MM.1S (cell line): ENCODE measurements at places on chromosomes 6 and 20.

DNA sequence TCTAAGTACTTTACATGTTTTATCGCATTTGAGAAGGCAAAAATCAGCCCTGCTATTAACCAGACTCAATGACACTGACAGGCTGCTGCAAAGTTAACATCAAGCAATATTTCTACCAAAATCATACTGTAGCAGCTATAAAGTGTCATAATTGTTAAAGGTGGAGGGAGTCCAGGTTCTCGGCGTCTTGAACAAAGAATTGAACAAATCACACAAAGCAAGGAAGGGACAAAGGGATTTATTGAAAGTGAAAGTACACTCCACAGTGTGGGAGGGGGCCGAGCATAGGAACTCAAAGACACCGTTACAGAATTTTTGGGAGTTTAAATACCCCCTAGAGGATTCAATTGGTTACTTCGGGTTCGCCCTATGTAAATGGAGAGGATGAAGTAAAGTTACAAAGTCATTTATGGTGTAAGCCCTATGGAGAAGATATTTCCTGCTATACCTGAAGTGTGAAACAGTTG lies 12.9 kb upstream of the ZNF391 start:
- no peaks in the 10 kb centered on the region for H3K4me1 ChIP-seq
- H3K27ac ChIP-seq = no peak overlapping the region
- H3K36me3 ChIP-seq = no peaks in the 10 kb centered on the region
- peak overlapping the region; percentile 66 for H3K4me3 ChIP-seq

GRCh38 chr20:45962031-45962755 lies 9.8 kb downstream of the ZNF335 start:
- H3K27ac ChIP-seq = no peak overlapping the region
- H3K36me3 ChIP-seq = peaks cover 3% of the 10 kb centered on the region
- no peak for DNase-seq
- H3K4me1 ChIP-seq = no peaks in the 10 kb centered on the region

GRCh38 chr6:162572240-162572639 lies 155.3 kb downstream of the PRKN start:
- H3K27ac ChIP-seq = no peak overlapping the region
- DNase-seq = no peak
- H3K36me3 ChIP-seq = no peaks in the 10 kb centered on the region
- no peak overlapping the region for H3K4me3 ChIP-seq

DNA sequence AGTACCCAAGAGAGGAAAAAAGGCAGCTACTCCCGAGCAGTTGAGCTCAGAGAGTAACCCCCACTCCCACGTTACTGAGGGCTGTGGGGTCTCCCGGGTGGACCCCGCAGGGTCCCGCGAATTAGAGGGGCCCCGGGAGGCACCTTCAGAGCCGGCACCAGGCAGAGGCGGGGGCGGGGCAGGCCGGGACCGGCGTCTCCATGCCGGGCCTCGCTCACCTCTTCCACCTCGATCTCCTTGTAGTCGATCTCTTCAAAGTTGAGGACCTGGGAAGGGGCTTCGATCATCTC lies 381 bp downstream of the MAP3K7 start:
- peak overlapping the region; percentile 97 for H3K27ac ChIP-seq
- H3K4me1 ChIP-seq = 0 out of 2 replicates have a peak, but pooled peaks cover 12% of the 10 kb centered on the region
- DNase-seq = peak; percentile 6
- H3K36me3 ChIP-seq = no peaks in the 10 kb centered on the region
- no peaks in the 10 kb centered on the region for H3K27me3 ChIP-seq
- H3K4me3 ChIP-seq = peak overlapping the region; percentile 89

DNA sequence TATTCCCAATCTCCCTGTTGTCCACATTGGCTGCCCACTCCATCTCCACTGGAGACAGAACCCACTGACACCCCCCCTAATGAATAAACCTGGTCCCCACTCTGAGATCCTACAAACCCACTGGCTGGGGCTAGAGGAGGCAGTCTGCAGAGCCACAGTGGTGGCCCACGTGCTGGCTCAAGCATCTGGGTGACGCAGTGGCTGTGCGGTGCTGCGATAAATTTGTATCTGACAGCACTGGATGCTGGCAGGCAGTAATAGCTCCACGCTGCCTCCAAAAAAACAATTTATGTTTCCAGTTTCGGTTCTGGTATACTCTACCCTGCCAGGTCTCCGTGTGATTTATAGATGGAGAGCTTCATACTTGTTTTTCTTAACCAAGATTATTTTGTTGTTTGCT lies 87.1 kb upstream of the SYNDIG1 start:
- no peaks in the 10 kb centered on the region for H3K27me3 ChIP-seq
- DNase-seq = no peak
- H3K4me3 ChIP-seq = no peak overlapping the region

DNA sequence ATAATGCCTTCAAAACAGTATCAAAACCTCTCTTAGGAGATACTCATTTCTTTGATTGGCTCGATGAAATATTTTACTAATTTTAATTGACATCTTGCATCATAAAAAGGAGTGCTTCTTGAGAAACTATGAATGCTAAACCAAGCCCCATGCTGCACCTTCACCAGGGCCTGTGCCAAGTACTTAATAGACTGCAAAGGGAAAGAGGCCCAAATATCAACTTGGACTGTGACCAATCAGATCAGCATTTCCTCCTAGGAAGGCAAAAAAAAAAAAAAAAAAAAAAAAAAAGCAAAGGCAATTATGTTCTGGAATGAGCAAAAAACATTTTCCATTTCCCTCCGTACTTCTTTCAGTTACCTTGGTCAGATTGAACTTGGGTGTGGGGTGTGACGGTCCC lies 253.0 kb upstream of the SOX4 start:
- H3K27ac ChIP-seq = no peak overlapping the region
- no peaks in the 10 kb centered on the region for H3K27me3 ChIP-seq
- no peak overlapping the region for H3K4me3 ChIP-seq
- no peaks in the 10 kb centered on the region for H3K36me3 ChIP-seq
- no peaks in the 10 kb centered on the region for H3K4me1 ChIP-seq
- no peak for DNase-seq

DNA sequence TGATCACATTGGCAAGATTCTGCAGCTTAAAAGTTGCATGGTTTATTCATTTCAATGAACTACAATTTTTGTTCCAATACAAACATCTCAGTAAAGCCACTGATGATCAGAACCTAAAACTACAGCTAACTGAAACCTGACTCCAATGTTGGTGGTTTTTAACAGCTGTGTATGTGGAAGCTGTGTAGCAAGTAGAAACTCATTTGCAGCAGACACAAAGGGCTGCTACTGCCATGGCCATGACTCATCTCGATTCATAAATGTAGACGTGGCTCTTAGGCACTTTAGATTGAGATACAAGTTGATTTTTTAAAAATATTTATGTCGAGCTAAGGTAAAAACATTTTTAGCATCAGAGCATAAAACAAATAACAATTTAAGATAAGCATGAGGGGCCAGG lies 19.5 kb upstream of the MAP3K4 start:
- DNase-seq = peak; percentile 75
- H3K27me3 ChIP-seq = no peaks in the 10 kb centered on the region
- H3K36me3 ChIP-seq = no peaks in the 10 kb centered on the region

GRCh38 chr6:94401311-94401710 lies 982.0 kb upstream of the EPHA7 start:
- DNase-seq = no peak
- no peak overlapping the region for H3K4me3 ChIP-seq
- no peaks in the 10 kb centered on the region for H3K4me1 ChIP-seq
- no peaks in the 10 kb centered on the region for H3K36me3 ChIP-seq
